Effector memory CD4-positive, alpha-beta T cell (primary cell): ENCODE measurements at places on chromosomes 16 and 17.
A peak's percentile ranks its signal among the peaks of the same experiment; 100 is the strongest.

GRCh38 chr17:33401249-33401648, 108.2 kb upstream of the ASIC2 start:
- no peak for DNase-seq

- DNase-seq, result peak; percentile 11
These were observed 20.4 kb upstream of the PHB1 start for GRCh38 chr17:49434821-49435670.

GRCh38 chr17:19590912-19591551, 57.4 kb downstream of the SLC47A1 start:
- no peak for DNase-seq

- no peak for DNase-seq
These were observed 1.2 kb upstream of the ZFPM1 start for GRCh38 chr16:88451586-88452481.

DNA sequence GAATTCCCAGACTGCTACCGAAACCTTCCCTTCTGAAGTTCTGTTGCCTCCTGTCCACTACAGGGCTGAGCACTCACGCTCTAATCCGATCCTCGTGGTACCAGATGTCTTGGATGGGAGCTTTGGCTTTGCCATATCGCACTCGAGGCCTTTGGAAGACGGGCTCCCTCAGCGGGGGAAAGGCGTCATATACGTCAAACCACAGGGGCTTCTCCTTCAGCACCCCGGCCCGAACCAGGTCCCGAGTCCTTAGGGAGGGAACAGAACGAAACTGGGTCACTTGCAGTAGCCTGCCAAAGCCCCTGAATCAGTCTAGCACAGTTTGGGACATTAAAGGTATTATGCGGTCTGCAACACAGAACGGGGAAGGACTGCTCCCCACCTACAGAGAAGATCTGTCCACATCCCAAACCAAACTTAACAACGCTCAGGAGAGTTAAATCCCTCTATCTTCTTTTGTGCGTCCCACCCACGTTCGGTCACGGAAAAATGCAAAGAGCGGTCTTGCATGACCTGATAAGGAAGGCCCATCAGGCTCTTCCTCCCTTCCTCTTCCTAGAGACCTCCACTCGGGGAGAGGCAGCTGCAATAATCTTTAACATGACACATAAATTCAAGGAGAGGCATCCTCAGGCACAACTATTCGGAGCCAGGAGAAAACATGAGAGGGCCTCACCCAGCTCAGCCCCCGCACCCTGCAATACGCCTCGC, 526 bp downstream of the MRPS23 start:
- no peak for DNase-seq

GRCh38 chr17:41171886-41172285, 3.9 kb upstream of the KRTAP4-3 start:
- DNase-seq, result no peak

DNA sequence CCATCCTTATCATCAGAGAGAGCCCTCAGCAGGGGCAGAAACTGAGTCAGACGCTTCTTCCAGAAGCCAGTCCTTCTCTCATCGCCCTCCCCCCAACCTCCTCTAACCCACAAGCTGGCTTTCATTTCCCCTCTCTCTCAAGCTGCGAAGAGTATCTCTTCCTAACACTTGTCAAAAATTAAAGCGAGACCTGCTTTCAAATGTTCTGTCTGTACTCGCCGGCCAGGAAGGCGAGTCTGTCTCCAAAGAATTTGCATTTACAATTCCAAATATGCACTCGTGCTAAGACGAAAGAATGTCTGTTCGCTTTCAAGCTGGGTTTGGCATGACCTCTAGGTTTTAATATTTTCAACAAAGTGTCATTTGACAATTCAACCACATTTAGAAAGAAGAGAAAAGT, 140.4 kb downstream of the RGS9 start:
- no peak for DNase-seq

- no peak for DNase-seq
These were observed 8.4 kb downstream of the DLX3 start for GRCh38 chr17:49986396-49987289.

GRCh38 chr16:27253526-27253930, 15.0 kb downstream of the NSMCE1 start:
- DNase-seq, result no peak

DNA sequence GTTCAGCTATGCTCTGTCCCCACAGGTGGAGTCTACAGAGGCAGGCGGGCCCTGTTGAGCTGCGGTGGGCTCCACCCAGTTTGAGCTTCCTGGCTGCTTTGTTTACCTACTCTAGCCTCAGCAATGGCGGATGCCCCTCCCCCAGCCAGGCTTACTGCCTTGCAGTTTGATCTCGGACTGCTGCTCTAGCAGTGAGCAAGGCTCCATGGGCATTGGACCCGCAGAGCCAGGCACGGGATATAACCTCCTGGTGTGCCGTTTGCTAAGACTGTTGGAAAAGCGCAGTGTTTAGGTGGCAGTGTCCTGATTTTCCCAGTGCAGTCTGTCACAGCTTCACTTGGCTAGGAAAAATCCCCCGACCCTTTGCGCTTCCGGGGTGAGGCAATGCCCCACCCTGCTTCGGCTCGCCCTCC, 89.1 kb downstream of the BCAS3 start:
- DNase-seq, result no peak

GRCh38 chr16:87628940-87629339, 26.6 kb downstream of the JPH3 start:
- no peak for DNase-seq

DNA sequence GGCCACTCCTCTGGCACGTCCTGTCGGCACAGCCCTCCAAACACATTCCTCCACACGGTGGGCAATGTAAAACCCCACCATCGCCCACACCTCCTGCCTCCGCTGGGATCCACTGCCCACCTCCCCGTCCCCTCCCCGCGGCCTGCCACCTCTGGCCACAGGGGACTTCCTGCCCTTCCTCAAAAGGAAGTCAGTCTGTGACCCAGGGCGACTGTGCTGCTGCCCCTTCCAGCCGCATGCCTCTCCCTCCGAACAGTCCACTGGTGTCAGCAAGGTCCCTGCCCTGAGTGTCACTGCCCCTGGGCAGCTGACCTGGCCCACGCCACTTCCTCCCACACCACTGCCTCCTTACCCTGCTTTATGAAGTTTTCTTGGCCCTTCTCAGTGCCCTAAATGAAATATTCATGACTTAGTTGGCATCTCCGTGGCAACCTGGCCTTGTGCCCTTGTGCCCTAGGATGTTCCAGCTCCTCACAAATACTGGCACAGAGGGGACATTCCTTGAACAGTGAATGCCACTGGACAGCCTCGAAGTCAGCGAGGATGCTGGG, 2.0 kb downstream of the PLD6 start:
- DNase-seq, result no peak

GRCh38 chr17:57603978-57604377, 141.1 kb downstream of the CCDC182 start:
- DNase-seq, result peak; percentile 51

DNA sequence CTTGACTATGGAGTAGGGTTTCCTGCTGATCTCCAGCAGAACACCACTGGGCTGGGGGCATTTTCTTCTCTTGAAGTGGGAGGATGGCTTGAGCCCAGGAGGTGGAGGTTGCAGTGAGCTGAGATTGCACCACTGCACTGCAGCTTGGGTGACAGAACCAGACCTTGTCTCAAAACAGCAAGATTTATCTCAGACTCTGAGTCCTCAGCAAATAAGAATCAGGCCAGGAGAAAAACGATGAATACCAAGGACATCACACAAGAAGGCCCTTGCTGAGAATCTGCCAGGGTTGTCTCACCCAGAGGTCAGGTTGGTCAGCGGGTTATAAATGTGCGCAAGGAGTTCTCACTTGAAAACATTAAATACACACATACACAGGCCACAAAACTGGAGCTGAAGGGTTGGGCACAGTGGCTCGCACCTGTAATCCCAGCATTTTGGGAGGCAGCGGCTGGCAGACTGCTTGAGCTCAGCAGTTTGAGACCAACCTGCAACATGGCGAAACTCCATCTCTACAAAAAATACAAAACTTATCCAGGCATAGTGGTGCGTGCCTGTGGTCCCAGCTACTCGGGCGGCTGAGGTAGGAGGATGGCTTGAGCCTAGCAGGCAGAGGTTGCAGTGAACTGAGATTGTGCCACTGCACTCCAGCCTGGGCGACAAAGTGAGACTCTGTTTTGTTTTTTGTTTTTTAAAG, 7.7 kb downstream of the MXRA7 start:
- DNase-seq, result no peak

- DNase-seq, result peak; percentile 25
These were observed at the start of gene SPATA32 for GRCh38 chr17:45261577-45262515. Gene SPATA32 (minus strand): TSS chr17:45262094. CDS start chr17:45262016, 78 bp downstream.

DNA sequence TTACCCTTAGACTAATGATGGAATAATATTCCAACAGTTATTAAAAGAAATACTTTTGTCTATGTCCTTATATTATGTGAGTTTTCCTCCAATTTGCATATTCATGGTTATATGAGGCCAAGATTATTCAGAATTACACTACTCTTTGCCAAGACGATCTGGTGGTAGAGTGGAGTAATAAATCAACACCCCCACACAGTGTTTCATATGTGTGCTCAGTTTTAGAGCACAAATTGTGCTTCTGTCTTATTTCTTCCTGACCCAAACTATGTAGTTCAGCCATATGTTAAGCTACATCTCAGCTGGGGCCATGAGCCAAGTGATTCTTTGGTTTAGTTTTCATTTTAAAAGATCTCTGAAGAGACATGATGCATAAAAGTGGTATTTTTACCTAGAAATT, 26.9 kb upstream of the PPM1E start:
- DNase-seq, result no peak

GRCh38 chr17:4182043-4182442, 39.0 kb downstream of the CYB5D2 start:
- DNase-seq, result no peak

DNA sequence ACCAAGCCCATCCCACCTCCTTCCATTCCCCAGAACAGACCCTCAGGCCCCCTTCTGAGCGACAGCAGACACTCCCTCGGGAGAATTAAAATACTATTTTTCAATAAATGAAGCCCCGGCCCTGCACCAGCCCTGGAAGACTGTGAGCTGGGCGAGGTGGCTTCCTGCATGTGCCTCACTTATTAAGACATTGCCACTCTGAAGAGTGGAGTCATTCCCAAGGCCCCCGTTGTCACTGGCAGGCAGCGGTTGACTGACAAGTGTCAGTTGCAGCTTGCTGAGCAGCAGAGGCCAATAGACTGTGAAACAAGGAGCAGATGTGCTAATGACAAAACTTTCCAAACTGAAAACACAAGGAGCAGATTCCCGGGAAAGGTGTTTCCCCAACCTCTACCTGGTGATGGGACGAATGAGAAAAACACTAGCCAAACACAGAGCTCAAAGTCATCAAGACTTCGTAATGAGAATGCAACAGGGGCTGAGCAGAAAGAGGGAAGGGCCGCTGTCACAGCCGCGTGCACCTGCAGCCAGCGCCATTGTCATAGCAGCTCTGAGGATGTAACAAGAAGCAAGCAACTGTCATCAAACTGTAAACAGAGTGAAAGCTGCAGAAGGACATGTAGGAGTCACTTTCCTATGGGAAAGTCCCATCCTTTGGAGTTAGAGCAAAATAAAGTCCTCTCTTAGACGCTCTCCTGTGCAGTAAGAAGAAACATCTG, 232.1 kb downstream of the C16orf78 start:
- DNase-seq, result no peak

DNA sequence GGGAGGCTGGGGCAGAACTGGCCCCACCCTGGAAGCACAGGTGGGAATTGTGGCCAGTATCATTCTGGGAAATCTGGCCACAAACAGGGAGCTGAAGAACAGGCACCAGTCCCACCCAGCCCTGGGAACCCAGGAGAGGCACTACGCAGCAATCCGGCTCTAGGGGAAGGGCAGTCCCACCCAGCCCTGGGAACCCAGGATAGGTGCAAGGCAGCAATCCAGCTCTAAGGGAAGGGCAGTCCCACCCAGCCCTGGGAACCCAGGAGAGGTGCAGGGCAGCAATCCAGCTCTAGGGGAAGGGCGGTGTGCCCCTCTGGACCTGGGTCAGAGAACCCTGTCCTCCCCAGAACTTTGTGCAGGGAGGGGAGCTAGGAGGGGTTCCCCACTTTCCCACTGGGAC, 7.1 kb downstream of the DRC3 start:
- no peak for DNase-seq

GRCh38 chr17:67637901-67638641, 79.7 kb upstream of the NOL11 start:
- DNase-seq, result no peak

GRCh38 chr16:57663917-57664661, 4.0 kb upstream of the ADGRG3 start:
- no peak for DNase-seq

DNA sequence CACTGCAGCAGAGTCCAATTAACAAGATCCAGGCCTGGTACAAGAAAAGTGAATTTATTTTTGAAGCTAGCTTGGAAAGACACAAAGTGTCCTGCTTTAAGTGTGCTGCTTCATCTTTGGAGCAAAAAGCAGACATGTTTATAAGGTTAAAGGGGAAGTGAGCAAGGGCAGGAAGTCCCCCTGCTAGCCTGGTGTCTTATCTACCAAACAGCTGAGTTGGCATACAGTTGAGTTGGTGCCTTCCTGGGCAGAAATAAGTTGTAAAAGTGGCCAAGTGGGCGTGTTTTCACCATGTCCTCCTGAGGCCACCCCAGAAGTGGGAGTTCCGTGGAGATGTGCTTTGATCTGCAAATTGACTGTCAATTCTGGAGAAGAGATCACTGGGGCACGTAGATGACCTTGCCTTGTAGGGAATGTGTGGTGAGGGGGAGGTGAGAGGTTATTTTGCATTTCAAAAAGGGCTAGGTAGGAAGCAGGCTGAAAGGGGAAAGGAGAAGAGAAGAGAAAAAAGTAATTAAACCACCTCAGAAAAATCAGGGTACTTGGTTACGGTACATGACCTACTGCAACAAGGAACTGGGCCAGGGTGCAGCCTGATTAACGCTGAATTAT, 38.3 kb upstream of the HSBP1 start:
- DNase-seq, result no peak

GRCh38 chr17:39915559-39915958, 2.9 kb downstream of the GSDMB start:
- no peak for DNase-seq
